Activated CD4-positive, alpha-beta memory T cell treated with anti-CD3 and anti-CD28 coated beads, Interleukin-2, amount 10 ng/mL, durations not matched to agents 7 days and 5 days (primary cell): ENCODE measurements at places on chromosomes 1 and 21. TPM values are rescaled to one million over a fixed set of nuclear protein-coding genes. Genes with fewer than 3 reads are reported as not detected.

- no peak for DNase-seq
These were observed 64.3 kb downstream of the PRKAA2 start for GRCh38 chr1:56709269-56709880.

DNA sequence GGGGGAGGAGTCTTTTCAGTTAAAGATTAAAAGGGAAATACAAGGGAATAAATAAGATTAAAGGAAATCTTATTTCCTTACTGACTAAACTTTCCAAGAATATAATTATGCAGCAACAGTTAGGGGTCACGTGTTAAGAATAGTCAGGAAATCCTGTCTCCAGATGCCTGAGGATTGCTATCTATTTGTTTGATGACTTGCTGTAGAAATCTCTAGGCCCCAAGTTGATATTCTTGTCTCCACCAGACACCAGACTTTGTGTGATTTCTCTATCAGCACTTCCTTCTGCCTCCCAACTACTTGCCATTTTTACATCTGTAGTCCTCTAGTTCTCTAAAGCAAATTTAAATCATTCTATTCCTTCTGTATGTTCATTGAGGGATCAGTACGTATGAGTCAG is 77.5 kb downstream of the RPAP2 start:
- no peak for DNase-seq

DNA sequence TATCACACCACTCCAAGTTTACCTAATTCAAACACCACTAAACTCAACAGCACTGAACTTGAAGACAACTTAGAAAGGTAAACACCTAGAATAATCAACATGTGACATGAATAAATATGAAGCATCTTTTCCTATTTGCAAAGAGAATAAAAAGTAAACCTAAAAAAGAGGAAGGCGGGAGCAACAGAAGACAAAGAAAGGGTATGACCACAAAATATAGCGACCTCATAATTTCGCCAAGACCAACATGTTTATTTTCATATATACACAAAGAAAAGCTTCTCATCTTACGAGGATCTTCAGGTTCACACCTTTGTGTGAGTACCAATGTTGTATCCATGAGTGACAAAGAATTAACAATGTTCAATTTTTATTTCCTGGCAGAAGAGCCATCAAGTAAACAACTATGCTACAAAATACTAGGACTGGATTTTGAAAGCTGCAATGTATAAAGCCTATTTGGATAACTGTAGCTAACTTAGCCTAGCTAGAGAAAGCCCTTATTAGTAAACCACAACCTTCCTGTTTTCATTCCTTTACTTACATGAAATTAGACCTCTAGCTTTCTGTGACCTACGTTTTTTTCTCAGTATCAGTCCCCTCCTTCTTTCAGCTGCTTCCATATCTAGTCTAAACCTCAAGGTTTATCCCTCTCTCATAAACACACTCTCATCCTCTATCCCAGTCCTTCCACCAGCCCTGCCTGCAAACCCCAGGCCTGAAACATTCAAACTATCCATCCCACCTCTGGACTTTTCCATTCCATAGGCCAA is 21.3 kb upstream of the PHTF1 start:
- DNase-seq, result no peak

DNA sequence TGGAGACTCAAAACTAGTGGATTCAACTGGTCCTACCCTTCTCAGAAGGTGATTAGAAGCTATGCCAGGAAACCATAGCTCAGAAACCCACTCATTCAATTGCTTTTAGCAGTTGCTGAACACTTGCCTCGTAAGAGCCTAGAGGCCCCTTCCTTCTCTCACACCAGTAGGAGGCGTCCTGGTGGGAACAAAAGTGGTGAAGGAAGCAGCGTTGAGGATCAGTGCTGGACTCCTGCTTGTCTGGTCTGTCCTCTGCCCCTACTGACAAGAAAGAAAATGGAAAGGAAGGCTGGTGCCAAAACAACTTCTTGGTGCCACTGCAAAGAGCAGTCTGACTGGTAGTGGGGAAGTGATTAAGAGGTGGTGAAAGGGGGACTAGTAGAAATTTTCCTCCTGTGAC is 269.7 kb downstream of the LMO4 start:
- no peak for DNase-seq

DNA sequence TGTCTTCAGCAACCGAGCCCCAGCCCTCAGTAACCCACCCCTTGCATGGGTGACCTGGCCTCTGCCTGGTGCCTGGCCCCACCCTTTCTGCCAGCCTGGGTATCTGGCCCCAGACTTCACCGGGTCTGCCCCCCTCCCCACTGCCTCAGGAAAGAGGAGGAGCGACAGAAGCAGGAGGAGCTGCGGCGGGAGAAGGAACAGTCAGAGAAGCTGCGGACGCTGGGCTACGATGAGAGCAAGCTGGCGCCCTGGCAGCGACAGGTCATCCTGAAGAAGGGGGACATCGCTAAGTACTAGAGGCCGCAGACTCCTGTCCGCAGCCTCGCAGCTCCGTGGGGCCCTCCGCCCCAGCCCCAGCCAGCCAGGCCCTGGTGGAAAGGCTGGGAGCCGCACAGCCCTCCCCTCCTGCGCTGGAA is 6.1 kb downstream of the TNFRSF25 start:
- peak; percentile 73 for DNase-seq

DNA sequence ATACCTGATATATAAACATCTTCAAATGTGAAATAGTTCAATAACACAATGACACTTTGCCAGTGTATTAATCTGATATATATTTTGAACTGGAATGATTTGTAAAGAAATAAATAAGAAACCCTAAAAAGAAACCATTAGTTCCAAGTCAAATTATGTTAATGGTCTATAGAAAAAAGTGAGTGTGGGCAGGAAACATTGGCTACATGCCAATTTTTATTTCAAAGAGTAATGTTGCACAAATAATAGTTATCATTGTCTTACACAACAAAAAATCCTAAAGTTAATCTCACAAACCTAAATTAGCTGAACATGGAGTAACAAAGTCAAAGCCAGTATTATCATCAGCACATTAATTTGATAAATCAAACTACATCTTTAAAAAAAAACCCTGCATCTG is 37.9 kb upstream of the BATF3 start:
- DNase-seq, result no peak

GRCh38 chr1:219490566-219490965 is 122.3 kb downstream of the ZC3H11B start:
- no peak for DNase-seq

- no peak for DNase-seq
These were observed 38.2 kb downstream of the TP73 start for GRCh38 chr1:3690282-3691065.

DNA sequence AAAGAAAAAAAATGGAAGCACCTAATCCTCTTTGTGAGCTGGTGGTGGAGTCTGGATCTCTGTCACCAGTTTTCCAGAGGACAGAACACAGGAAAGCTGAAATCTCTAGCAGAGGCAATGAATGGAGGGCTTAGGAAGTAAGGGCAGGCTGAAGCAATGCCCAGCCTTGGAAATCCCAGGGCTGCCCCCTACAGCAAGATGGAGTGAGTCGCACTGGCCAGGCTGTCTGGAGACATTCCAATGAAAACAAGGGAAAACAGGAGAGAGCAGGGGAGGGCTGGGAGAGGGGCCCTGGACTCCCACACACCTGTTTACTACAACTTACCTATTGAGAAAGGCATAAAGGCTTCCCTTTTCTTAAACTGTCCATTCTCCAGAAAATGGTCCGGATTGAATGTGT is 25.9 kb downstream of the CYP2J2 start:
- DNase-seq, result no peak

NPL gene
- 3.7 TPM for total RNA-seq

OR2T2 gene
- not detected for total RNA-seq

GUCA2B gene
- not detected for total RNA-seq

C1orf94 gene
- total RNA-seq, result not detected

S100PBP gene
- total RNA-seq, result 84.0 TPM
